T follicular helper cell (primary cell): ENCODE measurements at places on chromosomes 1 and 21.

- DNase-seq: no peak
Measured at GRCh38 chr1:214473387-214473786, 78.0 kb downstream of the PTPN14 start.

GRCh38 chr21:33948951-33949444 is 33.4 kb upstream of the ATP5PO start:
- DNase-seq: no peak

GRCh38 chr1:149997585-149998262 is 12.8 kb downstream of the OTUD7B start:
- DNase-seq: no peak

DNA sequence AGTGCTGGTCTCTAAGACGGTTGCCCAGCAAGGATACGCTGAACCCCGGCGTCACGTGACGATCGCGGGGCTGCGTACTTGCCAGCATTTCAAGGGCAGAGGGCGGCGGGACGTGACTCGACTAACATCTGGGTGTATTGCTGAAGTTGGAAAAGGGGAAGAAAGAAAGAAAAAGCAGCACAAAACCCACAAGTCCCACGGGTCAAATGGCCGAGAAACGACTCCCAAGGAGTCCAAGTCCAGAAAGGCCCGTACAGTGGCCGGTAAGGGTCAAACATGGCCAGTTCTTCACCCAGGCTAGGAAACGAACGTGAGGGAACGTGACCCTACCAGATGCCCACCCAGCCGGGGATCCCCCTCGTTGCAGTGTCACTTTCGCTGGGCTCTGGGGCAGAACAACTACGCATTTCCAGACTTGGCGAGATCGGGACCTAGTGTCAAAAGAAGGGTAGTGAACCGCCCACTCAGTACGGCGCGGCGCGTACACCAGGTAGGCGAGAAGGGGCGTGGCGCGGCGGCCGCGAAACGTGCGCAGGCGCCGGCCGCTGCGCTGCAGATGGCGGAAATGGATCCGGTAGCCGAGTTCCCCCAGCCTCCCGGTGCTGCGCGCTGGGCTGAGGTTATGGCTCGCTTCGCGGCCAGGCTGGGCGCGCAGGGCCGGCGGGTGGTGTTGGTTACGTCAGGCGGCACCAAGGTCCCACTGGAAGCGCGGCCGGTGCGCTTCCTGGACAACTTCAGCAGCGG is at the start of the genes PPCS and ZMYND12:
Gene PPCS, plus strand, starts transcription at position 534 of the 744 bp plus-strand sequence. Its CDS starts 23 bp downstream, at position 557.
Gene ZMYND12, minus strand, starts transcription at position 13 of the 744 bp plus-strand sequence. CDS start 25 bp downstream, outside the sequence.
- DNase-seq: peak; percentile 85

DNA sequence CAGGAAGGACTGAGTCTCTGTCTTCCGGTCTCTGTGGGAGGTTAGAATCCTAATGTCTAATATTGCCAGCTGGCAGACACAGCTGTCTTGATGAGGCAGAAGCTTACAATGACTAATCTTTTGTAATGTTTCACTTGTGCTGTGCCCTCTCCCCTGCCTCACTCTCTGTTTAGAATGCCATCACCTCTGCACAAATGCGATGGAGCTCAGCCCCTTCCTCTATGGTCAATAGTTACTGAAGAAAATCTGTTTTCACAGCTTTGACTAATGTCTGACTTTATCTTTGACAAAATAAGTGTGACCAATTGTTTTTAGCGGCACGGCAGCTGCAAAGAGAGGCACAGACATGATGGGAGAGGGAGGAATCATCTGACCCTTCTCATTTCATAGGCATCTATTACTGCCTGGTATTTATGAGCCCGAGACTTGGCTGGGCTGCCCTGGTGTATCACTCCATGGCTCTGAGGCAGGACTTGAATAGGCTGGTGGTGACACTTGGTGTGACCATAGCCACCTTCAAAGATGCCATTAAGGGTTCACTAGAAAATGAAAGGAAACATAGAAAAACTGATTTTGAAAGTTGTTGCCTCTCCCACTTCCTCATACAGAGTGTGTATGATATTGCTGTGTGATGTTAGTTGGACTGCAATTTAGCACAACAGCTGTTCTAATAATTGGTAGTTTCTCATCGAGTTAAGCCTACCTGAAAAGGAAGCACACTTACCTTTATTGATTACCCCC is 163.2 kb upstream of the NBPF11 start:
- DNase-seq: no peak

DNA sequence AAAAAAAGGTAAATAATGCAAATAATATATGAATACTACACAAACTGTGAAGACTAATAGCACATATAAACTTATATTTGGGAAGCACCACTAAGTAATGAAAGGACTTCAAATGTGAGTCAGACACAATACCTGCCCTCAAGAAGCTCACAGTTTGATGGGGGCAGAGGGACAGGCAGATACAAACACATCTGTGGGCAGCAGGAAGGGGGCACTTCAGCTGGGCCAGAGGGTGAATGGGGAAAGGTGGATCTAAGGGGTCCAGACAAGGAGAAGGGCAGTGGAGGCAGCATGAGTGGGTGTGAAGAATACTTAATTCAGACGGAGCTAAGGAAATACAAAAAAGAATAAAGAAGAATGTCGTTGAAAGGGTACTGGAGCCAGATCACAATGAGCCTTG is 114.2 kb downstream of the TGFBR3 start:
- no peak for DNase-seq

DNA sequence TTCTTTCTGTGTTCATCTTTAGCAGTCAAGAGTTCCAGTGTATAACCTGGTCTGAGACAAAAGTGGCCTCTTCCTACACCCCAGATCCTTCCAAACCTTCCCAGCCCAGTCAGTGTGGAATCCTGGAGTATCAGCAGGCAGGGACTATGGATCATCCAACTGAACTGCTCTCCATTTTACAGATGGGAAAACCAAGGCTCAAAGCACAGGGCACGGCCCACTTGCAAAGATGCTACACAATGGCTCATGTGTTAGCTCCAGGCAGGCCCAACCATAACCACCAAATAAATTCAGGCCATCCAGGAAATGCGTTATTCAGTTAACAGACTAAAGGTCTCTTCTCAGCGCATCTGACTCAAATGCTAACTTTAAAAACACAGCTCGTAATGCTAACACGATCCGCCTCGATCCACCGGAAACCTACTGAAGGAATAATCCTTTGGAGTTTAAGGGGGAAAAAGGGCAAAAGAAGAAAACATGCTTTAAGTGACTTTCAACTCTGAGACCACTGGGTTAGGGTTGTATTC is 7.1 kb downstream of the GLIS1 start:
- no peak for DNase-seq

GRCh38 chr1:53325326-53326087 is 2.4 kb downstream of the LRP8 start:
- DNase-seq: no peak

- DNase-seq: no peak
Measured at GRCh38 chr1:66984491-66984890, 59.7 kb downstream of the MIER1 start.

DNA sequence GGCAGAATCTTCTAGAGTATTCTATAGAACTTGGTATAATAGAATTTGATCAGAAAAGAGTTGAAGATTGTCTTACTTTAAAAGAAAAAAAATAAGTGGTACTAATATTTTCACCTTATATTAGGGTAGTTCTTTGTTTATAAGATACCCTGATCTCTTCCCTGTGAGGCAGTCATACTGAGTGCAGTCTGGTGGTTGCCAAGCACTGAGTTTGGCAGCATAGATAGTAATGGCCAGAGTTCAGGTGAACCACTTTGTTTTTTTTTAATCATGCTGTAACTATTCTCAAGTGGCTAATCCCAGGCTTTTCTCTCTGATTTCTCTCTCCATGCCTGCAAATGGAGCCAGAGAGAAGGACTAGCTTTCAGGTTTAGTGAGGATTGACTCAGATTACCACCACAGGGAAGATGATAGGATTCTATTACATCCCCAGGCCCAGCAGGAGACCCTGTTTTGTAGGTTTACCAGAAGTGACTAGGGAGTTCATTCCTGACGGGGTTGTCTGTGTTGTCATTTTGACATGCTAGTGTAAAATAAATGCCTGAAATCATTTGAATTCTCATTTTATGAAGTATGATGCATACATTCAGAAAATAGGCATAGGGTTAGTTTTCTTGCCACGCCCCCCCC is 16.7 kb downstream of the KDM1A start:
- DNase-seq: no peak

DNA sequence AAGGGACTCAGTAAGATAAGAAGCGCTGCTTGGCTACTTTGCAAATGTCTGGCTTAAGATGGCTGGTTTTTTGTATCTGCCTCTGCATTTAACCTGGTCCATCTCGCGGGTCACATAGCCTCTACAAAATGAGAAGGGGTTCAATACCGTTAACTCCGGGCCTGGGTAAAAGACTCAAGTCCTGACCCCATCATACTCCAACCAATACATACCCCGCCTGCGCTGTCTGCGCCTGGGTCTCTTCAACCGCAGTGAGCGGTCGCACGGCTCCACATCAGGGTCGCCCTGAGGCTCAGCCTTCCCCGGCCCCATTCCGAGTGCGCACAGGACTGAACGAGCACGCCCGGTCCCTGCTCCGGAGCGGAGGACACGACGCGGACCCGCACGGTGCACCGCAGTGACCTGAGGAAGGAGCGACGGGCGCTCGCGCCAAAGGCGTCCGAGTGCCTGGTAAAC is 558 bp upstream of the PGD start:
- DNase-seq: no peak

GRCh38 chr1:232223183-232223708 is 406.7 kb downstream of the SIPA1L2 start:
- no peak for DNase-seq

DNA sequence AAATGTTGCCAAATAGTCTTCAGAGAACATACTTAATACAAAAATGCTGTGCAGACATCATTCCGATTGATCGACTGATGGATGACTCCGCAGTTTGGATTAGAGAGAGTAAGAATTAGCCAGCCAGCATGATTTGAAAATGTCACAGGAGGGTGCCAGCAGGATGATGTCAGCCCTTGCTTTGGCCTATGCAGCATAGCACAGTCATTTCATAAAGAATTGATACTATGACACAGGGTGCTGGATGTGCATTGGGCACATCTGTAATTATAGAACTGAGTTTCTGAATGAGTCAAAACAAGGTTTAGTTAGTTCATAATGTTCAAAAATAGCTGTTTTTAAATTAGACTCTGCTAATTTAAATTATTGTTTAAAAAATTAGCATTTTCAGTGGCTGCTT is 21.6 kb upstream of the TRAF5 start:
- no peak for DNase-seq

DNA sequence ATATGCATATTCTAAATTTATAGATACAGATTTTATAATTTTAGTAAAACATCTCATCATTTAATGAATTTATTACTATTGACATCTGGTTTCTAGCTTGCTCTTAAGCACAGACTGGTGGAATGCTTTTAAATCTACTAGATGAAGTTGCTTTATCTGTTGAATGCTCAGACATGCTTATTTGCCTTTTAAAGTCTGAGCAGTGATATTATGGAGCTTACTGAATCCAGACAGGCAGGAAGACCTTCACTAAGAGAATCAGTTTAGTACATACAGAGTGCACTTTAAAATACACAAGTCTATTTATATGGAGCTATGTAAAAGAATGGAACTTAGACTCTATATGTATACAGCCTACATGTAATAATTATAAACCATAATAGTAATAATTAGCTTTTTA is 16.6 kb downstream of the SDCCAG8 start:
- DNase-seq: no peak

- DNase-seq: no peak
Measured at GRCh38 chr21:25298512-25299491, 308.5 kb downstream of the MRPL39 start.

DNA sequence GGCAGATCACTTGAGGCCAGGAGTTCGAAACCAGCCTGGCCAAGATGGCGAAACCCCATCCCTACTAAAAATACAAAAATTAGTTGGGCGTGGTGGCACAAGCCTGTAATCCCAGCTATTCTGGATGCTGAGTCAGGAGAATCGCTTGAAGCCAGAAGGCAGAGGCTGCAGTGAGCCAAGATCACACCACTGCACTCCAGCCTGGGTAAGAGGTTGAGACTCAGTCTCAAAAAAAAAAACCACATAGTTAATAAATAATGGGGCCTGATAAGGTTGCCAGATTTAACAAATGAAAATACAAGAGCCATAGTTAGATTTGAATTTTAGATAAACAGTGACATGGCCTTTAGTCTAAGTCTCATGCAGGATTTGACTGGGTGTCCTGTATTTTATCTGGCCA is 175.7 kb downstream of the ZZZ3 start:
- no peak for DNase-seq

DNA sequence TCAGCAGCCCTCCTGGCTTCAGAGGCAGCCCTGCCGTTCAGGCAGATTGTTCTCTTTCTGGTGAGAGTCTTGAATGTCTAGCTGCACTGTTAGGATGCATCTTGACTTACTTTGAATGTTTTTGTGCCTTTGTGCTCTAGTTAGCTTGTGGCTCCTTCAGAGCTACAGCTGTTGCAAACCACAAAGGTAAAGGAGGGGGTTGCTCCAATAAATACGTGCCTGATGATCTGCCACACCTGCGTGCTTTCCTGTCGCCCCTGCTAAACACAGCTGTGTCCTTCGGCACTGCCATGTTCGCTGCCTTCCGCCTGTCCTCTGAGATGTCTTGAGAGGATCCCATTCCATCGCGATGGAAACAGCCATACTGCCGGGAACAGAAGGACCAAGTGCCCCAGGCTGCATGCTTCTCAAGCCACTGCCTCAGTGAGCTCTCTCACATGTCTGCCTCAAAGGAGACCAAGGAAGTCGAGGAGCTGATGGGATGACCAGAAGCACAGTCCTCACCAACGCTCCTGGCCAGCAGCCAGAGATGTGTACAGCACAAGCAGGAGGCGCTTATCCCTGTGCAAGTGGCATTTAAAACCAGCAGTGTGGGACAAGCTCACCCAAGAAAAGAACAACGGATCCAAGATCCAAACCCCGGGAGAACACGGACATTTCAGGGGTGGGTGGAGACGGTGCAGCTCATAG is 12.0 kb upstream of the SMIM12 start:
- no peak for DNase-seq

DNA sequence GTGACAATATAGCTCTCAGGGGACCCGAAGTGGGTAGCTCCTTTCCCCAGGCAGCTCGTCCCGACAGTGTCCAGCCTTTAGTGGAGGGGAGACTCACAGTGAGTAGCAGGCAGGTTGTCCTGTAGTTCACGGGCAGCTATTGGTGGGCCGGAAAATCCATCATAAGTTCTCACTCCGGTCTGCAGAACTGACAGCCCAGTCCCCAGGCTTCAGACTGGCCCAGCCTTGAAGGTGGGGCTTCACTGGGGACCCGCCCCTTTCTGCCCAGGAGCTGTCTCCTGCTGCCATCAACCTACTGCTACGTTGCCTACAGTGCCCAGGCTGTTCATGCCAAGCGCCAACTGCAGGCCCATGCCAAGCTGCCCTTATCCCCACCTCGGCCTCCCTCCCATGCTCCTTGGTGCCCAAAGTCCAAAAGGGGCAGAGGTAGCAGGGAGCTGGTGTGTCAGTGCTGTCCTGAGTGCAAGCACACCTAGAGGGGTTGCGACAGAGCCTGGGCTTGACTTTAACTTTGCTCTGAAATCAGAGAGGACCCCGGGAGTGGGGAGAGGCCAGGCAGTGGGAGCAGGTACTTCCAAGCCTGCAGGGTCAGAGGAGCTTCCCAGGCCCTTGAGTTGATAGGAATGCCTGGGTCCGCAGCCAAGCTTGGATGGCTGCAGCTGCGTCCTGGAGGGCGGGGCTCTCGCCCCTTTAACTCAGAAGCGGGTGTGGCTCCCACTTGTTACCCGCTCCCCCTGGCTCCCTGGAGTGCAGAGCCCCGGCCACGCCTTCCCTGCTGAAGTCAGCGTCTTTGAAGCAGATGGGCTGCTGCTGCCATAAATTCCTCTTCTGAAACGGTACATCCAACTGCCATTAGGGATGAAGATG is 1144.3 kb upstream of the NCAM2 start:
- no peak for DNase-seq

- DNase-seq: no peak
Measured at GRCh38 chr1:218991089-218991488, 182.6 kb upstream of the LYPLAL1 start.
